Left hindlimb (tissue), 1 donor: ENCODE measurements at places on chromosomes 1 and 21.

DNA sequence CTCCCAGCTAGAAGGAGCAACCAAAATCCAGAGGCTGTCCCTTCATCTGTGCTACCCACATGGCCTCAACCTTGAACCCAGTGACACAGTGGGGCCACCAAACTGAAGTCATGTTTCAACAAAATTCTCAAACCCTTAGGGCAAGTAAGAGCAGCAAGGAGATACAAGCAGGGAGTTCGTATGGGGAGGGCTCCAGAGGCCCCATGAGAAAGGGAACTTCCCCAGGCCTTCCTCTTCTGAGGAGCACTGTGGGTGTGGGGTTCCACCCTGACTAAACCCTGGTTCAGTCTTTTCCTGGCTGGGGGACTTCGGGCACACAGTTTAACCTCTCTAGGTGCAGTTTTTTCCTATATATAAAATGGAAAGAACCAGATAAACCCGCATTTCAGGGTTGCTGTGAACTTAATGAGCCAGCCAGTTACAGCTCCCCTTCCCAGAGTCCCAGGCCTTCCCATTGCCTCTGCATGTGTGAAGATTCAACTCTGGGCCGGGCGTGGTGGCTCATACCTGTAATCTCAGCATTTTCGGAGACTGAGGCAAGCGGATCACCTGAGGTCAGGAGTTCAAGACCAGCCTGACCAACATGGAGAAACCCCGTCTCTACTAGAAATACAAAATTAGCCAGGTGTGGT is 8.0 kb upstream of the THEMIS2 start:
- DNase-seq: no peak

- no peak for DNase-seq
Observed at GRCh38 chr1:160629286-160630210, 17.3 kb downstream of the SLAMF1 start.

DNA sequence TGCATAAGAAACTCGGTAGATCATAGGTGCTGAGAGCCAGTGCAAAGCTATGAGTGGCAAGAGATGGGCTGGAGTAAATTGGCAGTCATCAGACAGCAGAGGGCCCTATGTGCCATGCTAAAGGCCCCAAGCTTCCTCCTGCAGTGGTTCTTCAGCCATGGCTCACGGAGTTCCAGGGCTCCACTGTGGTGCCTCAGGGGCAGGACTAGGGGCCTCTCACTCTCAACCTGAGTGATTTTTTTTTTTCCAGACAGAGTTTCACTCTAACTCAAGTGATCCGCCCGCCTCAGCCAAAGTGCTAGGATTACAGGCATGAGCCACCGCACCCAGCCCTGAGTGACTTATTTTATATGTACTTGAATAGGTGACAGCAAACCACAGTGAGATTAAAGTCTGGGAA is 10.4 kb upstream of the GJA8 start:
- DNase-seq: no peak

DNA sequence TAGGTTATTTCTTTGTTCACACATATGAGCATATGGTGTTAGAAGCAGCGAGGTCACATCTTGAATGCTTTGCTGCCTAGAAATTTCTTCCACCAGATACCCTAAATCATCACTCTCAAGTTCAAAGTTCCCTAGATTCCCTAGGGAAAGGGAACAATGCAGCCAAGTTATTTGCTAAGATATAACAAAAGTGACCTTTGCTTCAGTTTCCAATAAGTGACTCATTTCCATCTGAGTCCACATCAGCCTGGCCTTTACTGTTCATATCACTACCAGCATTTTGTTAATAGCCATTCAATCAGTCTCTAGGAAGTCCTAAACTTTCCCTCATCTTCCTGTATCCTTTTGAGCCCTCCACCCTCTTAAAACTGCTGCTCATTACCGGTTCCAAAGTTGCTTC is 1502.5 kb downstream of the KCNT2 start:
- no peak for DNase-seq

DNA sequence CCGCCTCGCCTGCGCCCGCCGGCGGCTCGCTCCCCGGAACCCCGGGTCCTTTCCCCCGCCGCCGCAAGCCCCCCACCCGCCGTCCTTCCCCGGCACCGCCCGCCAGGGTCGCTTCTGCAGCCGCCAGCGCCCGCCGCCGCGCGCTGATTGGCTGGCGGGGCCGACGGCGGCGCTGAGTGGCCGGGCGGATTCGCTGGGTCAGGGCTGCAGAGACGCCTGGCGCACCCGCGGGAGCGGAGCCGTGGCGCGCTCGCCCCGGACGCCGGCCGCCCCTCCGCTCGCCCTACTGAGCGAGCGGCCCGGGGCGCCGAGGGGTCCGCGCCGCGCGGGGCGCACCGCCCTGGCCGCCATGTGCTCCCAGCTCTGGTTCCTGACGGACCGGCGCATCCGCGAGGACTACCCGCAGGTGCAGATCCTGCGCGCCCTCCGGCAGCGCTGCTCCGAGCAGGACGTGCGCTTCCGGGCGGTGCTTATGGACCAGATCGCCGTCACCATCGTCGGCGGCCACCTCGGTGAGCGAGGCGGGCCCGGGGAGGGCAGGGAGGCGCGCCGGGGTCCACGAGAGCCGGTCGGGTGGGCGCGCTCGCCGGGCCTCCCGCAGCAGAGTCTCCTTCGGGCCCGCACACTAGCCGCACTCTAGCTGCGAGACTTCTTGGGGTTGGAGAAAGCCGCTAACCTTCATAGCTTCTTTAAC is at the start of gene RIMKLA:
Gene RIMKLA, plus strand, starts transcription at position 207 of the 694 bp plus-strand sequence. Its CDS starts 143 bp downstream, at position 350.
- peak; percentile 56 for DNase-seq

- no peak for DNase-seq
Observed at GRCh38 chr1:187788718-187789117, 960.0 kb downstream of the PLA2G4A start.

DNA sequence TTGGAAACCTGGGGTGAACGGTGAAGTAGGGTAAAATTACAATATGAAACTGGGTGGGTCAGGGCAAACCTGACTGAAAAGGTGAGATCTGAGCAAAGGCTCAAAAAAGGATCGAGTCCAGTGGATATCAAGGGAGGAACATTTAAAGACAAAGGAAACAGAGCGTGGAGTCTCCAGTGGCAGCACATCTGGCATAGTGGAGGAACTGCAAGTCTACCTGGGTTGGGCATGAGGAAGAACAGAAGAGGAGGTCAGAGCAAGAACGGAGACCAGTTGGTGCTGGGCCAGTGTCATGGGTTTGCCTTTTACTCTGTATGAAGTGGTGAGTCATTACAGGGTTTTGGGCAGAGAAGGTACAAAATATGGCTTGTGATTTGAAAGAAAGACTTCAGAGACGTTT is 163.7 kb downstream of the NTPCR start:
- DNase-seq: no peak

DNA sequence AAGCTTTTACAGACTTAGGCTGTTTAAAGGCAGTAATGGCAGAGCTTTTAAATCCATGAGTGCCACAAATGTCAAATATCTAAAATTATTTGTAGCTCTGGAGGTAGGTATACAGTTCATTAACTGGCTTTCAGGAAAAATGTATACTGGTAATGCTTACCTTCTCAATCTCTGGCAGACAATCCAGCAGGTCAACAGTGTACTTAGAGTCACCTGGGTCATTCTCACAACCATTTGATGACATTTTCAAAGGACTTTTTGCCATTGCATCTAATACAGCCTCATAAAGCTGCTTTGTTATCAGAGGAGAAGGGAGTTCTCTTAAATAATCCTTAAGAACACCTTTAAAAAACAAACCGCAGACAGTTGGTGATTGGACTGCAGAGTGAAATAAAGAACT is 31.9 kb downstream of the SYDE2 start:
- DNase-seq: no peak

DNA sequence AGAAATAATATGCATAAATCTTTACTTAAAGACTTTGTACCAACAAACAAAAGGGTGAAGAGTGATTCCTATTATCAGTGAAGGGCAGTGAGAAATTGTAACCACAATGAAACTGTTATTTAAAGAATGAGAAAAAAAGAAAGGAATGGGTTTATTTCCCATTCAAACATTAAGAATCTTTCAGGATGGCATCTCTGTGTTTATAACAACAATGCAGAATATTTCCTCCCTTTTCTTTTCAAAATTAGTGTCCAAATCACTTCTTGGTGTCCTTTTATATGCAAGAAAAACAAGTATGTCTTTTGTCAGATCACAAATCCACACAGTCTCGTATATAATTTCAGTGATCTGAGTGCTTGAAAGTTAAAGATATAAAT is 61.2 kb downstream of the PTPRC start:
- DNase-seq: no peak

GRCh38 chr1:75985827-75986226 is 53.6 kb upstream of the ASB17 start:
- no peak for DNase-seq
